ENCODE measurements at places on chromosomes 5 and 9.
A peak's percentile ranks its signal among the peaks of the same experiment; 100 is the strongest.

DNA sequence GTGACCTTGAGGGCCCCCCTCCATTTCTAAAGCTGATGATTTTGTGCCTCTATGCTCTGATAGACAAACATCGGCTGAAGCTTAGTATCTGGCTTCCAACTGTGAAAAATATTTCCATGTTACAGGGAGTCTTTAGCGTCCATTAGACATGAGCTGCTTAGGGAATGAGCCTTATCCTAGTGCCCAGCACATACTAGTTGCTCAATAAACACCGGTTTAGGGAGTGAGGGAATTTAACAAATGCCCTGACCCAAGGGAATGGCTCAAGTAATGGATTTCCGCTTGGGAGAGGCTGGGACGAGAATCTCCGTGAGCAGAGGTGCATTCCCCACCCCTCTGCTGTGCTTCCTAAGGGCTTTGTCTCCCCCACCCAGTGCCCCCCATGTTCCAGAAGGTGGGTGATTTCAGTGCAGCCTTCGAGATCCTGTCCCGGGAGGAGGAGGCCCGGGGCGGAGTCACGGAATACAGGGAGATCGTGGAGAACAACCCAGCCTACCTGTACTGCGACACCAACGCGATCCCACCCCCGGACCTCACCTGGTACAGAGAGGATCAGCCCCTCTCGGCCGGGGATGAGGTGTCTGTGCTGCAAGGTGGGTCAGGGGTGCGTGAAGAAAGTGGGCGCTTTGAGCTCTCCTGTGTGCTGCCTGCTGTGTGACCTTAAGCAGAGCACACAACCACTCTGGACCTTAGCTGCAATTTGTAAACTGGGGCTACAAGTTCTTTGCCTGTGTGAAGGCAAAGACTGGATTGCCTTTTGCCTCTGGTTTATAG lies 65.7 kb upstream of the ASS1 start:
- DNase-seq = no peak

DNA sequence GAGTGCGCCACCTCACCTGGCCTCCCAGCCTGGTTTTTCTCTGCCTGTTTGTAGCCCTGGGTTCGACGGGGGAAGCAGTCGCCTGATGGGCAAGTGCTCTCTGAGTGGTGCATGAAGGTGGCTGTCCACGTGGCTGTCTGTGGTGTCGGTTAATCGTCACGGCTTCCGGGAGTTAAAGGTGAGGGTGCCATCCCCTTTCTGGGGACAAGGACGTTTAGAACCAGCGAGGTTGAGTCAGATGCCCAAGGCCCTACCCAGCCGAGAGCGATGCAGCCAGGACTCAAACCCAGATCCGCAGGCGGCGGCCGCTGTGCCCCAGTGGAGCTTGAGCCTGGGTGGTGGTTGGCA lies 47.7 kb downstream of the RXRA start:
- DNase-seq = no peak

DNA sequence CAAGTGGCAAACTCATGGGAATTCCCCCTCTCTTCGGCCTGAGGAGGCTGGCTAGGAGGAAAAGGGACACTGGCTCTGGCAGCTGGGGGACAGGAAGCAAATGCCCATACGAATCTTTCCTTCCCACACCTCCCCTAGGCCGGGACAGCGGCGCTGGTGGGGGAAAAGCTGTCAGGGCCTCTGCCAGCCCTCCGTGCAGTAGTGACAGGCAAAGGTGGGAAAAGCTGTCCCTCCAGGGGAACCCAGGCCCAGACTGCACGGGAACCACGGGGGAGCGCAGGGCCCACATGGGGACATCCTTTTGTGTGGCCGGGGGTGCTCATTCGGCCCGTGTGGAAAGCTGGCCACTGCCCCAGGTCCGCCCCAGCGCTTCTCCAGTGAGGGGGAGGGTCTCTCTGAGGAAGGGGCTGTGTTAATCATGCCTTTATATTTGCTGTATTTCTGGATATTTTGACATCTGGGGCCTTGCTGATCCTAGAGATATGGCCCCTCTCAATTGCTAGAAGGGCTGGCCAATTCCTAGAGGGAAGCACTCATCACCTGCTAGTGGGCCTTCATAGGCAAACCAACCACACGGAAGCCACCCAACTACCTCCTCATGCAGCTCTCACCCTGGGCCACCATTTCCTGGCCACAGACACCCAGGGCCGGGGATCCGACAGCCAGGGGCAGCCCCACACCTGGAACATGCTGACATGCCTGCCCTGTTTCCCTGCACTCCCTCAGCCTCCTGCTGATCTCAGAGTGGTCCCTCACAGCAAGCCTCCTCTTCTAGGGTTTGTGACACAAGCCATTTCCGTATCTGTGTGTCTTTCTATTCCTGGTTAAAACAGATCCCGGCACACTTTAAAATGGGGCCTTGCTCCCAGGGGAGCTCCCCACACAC lies 138.8 kb downstream of the ROR2 start:
- no peak for DNase-seq

DNA sequence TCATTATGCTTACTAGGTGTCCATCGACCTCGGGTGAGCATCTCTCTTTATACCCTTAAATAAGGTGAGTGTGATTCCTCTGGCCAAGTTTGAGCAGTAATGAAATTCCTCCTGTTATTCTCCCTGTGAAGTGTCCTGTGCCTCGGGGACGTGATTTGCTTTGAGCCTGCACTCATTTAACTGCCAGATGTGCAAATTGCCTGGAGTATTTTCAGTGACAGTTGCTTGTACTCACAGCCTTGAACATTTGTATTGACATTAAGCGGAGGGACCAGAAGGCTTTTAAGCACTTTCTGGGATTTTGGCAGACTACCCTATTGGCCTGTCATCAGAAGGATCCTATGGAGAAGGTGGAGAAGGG lies 126.9 kb downstream of the DOCK2 start:
- no peak for DNase-seq

GRCh38 chr9:84481231-84481630 lies 140.7 kb upstream of the SLC28A3 start:
- DNase-seq = no peak

GRCh38 chr5:44233691-44234090 lies 155.5 kb downstream of the FGF10 start:
- no peak for DNase-seq

GRCh38 chr5:78610163-78610583 lies 38.4 kb downstream of the LHFPL2 start:
- DNase-seq = no peak

DNA sequence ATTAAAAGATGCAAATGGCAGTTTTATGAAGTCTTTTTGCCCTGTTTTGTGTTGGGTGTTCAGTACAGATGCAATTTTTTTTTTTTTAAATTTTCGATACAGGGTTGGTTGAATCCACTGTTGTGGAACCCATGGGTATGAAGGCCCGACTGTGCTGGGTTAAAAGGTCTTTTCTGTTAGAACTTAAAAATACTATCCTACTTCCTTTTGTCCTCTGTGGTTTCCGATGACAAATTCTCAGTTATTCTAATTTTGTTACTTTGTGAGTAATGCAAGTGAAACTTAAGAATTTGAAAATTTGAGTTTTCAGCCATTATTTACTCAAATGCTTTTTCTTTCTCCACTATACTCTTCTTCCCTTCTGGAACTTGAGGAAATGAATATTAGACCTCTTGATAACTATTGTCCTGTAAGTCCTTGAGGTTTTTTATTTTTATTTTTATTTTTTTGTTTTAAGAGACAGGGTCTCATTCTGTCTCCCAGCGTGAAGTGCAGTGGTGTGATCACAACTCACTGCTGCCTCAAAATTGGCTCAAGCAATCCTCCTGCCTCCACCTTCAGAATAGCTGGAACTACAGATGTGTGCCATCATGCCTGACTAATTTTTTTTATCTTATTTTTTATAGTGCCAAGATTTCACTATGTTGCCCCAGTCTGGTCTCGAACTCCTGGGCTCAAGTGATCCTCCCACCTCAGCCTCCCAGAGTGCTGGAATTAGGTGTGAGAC lies 67.5 kb downstream of the ZCCHC7 start:
- DNase-seq = no peak

GRCh38 chr9:82036086-82036485 lies 47.5 kb downstream of the SPATA31D1 start:
- DNase-seq = no peak

DNA sequence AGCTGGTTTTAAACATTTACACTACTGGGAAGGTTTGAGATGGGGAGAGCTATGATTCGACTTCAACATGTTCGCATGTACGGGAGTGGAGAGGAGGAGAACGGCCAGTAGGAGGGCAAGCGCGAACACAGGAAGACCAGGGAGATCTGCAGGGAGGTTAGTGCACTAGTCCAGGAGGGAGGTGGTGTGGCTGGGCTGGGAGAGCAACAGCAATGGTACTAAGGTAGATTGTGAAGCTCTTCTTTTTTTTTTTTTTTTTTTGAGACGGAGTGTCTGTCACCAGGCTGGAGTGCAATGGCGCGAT lies 16.6 kb downstream of the IER5L start:
- DNase-seq = no peak

GRCh38 chr9:115374724-115375268 lies 256.8 kb upstream of the TNC start:
- DNase-seq = no peak

GRCh38 chr9:137307255-137308056 lies 5.4 kb upstream of the NRARP start:
- peak; percentile 34 for DNase-seq

DNA sequence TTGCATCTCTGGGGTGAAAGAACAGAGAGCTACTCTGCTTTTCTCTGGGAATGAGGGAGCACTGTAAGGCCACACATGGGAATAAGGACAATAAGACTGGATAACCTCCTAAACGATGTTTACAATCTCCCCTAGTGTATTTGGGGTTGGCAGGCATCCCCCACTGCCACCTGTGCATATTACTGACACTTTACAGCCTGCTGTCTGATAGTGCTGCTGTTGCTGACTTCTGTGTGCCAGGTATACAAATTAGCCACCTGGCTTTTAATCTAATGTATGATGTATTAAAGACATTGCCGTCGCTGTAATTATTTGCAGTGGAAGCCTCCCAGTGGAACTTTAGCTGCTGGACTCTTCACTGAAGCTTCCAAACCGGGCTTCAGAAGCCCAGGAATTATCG lies 4.4 kb upstream of the SHISAL2B start:
- no peak for DNase-seq

DNA sequence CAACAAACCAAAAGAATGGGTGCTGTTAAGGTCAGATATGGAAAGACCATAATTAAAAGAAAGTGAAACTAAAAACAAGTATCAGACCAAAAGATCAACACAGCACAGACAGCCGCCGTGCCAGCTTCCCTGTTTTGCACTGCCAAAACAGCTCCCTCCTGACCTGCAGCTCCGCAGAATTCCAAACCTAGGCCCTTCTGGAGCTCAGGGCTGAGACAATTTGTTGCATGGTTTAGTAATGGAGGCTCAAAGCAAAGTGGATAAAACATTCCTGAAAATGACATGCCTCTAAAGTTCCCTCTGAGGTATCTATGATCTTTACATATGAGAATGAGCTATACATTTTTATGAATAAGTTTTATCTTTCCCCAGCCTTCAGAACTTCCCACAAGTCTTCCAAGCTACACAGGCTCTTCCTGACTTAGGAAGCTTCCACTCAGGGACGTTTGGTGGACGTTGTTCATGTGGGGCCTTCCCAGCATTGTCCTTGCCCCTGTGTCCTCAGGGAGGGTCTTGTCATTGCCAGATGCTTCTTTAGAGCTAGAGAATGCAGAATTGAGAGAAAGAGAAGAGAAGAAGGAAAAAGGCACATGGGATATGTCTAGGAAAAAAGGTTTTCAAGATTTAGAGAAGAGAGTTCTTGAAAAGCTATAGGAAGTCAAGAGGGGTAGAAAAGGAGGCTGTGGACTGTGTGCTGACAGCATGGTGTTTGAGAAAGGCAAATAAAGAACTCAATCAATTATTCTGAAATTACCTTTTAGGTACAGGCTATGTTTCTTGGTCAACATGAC lies 28.4 kb upstream of the SSBP2 start:
- DNase-seq = peak; percentile 53

- no peak for DNase-seq
Measured at GRCh38 chr5:7762267-7762666, 88.7 kb downstream of the CFAP90 start.

DNA sequence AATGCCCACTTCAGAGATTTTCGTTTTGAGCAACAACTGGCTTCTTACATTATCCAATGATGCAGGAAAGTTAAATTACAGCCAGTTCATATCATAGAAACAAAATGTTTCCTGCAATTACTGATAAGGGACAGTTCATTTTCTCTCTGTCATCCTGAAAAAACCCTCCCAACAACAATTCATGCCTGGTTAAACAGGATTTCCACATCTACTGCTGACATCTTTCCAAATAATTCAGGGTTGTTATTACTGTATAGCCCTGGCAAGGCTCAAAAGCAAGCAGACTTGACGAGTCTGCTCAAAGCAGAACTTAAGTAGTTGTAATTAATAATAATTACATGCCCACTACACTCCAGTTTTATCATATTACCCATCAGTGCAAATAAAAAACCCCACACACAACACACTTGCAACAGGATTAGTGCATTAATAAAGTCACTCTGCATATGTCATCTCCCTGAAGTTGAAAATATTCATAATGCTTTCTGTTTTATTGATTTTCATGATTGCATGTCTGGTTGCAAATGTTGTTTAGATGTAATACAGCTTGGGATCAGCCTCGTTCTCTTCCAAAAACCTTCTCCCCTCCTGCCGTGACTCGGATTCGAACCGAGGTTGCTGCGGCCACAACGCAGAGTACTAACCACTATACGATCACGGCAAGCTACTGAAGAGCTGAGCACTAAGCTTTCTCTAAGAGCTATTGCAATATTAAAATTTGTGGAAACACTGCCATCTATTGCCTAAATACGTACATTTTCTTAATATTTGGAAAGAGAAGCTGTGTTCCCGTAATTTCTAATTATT lies 119.6 kb upstream of the NFIB start:
- DNase-seq = no peak

DNA sequence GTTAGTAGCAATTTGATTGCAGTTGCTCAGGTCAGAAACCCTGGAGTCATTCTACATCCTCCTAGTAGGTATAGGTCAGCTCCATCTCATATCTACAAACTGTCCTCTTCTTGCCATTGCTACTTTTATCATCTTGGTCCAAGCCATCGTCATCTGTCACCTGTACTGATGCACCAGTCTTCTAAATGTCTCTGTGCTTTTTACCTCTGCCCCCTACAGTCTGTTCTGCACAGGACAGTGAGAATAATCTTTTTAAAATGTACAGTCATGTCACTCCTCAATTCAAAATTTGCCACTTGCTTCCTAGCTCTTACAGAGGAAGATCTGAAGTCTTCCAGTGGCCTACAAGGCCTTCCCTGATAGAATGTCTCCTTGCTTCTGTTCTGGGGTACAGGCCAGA lies 6.8 kb downstream of the NNT start:
- no peak for DNase-seq

- no peak for DNase-seq
Measured at GRCh38 chr5:55575815-55576583, 41.2 kb upstream of the PLPP1 start.

GRCh38 chr5:124859556-124860290 lies 113.3 kb upstream of the ZNF608 start:
- no peak for DNase-seq

GRCh38 chr5:126416266-126416925 lies 6.8 kb upstream of the GRAMD2B start:
- DNase-seq = no peak

All from liver (tissue), 10 donors.